IPS-NIHi11 (cell line): ENCODE measurements at places on chromosomes 6 and 20.

DNA sequence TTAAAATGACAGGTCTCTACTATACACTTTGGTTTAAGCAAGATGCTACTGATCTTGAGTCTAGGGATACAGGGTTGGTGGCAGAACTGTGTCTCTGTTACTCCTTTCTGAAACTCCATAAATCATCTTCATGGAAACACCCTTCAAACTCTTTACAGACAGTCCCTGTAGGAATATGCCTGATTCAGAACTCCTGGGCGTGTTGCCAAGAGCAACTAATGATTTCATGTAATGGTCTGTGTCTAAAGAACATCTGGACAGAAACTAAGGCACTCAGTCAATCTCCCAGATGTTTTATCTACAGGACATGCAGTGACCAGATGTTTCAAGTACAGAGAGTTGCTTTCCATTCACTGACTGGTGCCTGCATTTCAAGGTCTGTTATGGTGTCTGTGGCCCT lies 464.4 kb upstream of the CHD6 start:
- no peak for DNase-seq

DNA sequence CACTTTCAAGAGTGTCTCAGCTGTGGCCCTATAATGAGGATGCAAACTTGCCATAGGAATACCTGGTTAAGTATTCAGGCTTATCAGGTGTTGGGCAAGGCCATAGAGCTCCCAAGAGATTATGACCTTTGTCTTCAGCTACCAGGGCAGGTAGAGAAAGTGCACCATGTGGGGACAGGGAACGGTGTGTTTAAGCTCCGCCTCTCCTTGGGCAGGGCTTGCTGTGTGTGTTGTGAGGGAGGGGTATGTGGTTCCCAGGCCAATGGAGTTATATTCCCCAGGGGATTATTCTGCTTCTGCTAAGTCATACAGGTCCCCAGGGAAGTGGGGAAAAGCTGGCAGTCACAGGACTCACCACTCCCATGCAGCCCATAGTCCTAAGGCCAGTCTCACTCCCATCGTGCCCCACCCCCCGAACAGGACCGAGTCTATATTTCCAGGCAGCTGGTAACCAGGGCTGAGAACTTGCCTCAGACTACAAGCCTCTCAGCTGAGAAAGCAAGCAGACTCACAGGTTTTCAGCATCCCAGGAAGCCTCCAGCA lies 660.2 kb downstream of the HTR1B start:
- no peak for DNase-seq

DNA sequence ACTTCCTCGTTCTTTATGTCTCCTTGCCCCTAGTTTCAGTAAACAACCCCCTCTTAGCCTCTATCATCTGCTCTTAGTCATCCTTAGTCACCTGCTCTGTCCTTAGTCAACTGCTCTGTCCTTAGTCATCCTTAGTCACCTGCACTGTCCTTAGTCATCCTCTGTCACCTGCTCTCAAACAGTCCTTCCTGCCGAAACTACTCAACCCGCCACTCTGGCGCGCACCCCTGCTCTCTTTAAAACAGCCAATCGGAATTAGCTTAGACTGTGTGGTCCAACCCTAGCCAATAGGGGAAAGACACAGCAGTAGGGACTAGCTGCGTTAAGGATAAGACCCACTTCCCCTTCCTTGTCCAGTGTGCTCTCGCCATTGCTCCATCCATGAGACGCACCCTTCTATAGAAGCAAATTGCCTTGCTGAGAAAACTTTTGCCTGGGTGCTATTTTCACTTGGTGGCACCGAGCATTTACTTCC lies 73.9 kb downstream of the BACH2 start:
- DNase-seq: no peak

GRCh38 chr20:11454966-11455799 lies 462.5 kb upstream of the BTBD3 start:
- DNase-seq: peak; percentile 47

DNA sequence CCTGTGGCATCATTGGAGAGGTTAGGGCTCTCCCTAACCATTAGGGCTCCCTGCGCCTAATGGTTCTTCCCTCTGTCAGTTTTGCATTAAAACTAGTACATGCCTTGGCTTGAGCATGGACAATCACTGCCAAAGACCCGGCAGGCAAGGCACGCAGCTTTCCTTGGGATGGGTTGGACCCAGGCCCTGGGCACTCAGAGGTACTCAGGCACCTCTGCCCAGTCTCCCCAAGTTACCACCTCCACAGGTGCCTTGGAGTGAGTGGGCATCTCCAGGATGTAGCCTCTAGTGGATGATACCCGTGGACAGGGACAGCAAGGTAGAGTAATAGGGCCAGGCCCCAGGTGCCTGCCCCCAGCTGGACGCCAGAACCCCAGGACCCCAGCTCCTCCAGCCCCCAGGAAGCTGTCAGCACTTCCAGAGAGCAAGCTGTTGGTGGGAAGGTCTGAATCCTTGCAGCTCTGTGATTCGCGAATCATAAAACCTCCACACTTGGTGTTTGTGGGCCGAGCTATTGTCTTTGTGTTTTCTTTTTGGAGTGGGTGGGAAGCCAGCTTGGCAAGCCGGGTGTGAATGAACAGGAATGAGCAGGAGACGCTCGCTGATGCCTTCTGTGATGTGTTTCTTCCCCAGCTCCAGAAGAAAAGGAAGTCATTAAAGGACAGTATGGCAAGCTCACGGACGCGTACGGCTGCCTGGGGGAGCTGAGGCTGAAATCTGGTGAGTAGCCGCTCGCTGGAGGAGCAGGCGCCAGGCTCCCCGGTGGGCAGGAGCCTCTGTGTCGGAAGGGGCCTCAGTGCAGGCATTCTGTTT lies 35.1 kb downstream of the SYNJ2 start:
- DNase-seq: no peak

DNA sequence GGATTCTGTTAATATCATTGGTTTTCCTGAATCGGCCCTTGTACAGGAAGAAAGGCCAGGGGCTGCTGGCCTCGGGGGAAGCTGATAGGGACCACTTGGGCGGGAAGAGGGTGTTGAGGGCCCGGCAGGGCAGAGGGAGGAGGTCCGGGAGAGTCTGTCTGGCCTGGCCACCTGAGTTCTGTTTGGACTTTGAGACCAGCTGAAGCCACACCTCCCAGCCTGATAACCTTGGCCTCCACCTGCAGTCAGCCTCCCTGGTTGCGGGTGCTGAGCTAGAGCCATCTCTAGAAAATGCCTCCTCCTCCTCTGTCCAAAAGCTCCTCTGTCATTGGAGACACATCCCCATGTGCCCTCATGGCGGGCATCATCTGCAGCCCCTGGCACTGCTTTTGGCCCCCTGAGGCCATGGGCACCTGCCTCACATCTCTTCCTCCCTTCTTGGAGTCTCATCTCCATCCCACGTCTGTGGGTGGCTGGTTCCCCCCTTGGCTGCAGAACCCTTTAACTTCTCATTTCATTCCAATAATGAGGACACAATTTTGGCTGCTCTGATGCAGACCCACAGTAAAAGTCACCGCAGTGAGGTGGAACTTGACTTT lies 16.6 kb downstream of the APCDD1L start:
- DNase-seq: no peak

- no peak for DNase-seq
Observed at GRCh38 chr6:40722553-40723258, 135.5 kb upstream of the LRFN2 start.

DNA sequence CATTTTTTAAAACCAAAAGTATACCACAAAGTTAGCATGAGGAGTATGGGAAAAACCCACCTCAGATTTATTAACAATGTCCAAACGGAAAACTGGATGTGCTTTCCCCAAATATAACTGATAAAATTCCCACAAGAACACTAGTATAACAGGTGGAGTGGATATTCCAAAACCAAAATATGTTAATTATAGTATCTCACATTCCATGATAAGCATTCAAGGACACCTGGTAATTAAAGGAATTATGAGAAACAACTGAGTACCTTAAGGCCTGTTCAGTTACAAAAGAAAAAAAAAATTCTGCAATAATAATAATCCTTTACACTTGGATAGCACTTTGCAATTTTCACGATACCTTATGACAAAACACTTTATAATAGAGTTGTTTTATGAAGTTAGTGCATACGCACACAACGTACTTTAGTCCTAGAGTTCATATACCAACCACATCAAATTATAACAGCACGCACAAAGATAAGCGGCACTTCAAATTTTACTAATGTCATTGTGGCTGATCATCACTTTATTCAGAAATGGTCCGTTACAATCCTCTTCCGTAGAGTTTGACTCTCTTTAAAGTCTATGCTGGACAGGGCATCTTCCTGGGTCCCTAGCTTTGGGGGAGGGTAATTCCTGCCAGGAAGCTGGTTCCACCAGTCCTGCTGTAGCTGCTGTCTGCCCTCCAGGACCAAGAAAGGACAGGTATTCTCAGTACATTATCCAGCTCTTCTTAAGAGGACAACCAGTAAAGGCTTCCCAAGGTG lies 1.7 kb downstream of the CDK19 start:
- peak; percentile 8 for DNase-seq

DNA sequence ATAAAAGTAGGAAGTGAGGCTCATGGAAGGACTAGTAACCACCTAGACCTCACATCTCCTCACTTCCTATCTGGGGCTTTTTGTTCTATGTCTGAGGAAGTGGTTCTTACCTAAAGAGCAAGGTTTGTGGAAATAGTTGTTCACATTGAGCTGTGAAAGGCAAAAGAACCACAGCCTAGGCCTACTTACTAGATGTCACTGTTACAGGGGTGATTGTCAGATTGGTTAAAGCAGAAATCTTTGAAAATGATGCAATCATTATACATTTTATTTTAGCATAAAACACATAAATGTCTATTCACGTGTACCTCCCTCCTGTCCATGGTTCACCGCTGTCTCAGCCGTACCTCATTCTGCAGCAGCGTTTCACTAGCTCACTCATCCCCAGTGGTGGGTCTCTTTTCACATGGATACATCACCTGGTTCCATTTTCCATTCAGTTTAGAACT lies 268.8 kb downstream of the TMEM242 start:
- DNase-seq: no peak

- no peak for DNase-seq
Observed at GRCh38 chr6:157155804-157156203, 167.5 kb downstream of the TMEM242 start.

- no peak for DNase-seq
Observed at GRCh38 chr6:170163405-170164170, 127.3 kb downstream of the DLL1 start.

DNA sequence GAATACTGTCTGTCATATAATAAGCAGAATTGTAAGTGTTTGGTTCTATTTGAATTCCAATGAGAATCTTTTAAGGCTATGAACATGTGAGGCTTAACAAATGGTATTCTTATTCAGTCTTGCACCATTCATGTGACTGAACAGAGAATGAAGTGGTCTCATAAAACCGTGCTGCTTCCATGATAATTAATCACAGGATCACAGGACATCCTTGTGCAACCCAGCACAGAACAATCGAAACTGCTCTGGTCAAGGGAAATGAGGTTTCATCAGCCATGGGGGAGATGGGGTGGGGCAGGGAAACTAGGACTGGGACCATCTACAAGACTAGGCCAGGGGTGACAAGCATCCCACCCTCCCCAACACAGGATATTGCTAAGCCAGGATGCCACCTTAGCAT lies 6.0 kb downstream of the PPIL6 start:
- no peak for DNase-seq

DNA sequence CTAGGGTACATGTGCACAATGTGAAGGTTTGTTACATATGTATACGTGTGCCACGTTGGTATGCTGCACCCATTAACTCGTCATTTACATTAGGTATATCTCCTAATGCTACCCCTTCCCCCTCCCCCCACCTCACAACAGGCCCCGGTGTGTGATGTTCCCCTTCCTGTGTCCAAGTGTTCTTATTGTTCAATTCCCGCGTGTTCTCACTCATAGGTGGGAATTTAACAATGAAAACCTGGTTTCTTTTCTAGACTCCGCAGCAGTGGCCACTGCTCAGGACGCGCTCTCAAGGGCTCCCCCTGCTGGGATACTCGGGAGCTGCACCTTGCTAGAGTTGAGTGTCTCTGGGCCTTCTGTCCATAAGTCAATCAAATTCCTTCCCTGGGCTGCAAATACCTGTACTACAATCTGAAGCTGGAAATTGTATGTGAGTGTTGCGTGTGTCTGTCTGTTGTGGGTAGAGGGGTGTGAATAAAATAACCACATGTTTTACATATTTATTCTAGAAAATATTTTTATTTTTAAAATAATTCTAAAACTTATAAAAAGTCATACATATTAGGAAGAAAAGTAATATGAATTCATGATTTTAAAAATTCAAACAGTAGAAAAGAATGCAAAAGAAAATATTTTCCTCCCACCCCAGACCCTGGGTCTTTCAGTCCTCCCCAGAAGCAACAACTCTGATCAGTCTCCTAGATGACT lies 8.2 kb upstream of the CEP250 start:
- DNase-seq: peak; percentile 85
